ENCODE measurements at places on chromosomes 11 and 22. TPM values are rescaled to one million over a fixed set of nuclear protein-coding genes. Genes with fewer than 3 reads are reported as not detected.

GRCh38 chr11:20962581-20962980, 293.2 kb downstream of the NELL1 start:
- no peak for DNase-seq

GRCh38 chr11:113855803-113856202, 19.6 kb downstream of the USP28 start:
- DNase-seq, result no peak

GRCh38 chr22:41048791-41049717, 43.3 kb upstream of the EP300 start:
- DNase-seq, result peak; percentile 84

DNA sequence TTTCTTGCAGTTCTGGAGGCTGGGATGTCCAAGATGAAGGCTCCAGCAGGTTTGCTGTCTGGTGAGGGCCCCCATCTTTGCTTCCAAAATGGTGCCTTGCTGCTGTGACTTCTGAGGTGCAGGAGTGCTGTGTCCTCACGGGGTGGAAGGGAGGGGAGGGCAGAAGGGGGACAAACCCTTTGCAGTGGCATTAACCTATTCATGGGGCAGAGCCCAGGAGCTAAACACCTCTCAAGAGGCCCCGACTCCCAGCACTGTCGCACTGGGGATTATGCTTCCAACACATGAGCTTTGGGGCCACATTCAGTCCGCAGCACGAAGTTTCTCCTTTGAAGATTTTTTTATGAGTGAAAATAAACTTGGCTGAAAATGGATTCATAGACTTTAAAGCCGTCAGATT, 25.5 kb upstream of the OSBPL5 start:
- DNase-seq, result no peak

VSTM5 gene
- total RNA-seq, result 0.08 TPM

- no peak for DNase-seq
Measured at GRCh38 chr11:62757846-62758788, 3.3 kb upstream of the POLR2G start.

DNA sequence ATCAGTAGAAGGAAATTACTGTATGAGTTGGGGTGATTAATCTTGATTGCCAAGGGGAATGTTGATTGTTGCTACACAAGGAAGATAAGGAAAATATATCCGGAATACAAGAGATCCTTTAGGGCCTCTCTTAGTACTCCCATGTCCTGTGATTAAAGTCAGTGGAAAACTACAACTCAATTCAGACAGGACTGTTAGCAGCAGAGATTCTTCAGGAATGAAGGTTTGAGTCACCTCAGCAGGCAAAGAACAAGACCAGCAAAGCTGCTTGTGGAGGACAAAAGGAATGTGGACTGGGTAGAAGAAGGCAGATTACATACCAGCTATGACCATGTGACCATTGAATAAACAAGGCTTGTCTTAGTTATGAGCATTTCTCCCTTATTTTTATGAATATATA, 478.2 kb downstream of the BUD13 start:
- DNase-seq, result no peak

GRCh38 chr11:25317216-25317615, 820.4 kb downstream of the LUZP2 start:
- DNase-seq, result no peak

DNA sequence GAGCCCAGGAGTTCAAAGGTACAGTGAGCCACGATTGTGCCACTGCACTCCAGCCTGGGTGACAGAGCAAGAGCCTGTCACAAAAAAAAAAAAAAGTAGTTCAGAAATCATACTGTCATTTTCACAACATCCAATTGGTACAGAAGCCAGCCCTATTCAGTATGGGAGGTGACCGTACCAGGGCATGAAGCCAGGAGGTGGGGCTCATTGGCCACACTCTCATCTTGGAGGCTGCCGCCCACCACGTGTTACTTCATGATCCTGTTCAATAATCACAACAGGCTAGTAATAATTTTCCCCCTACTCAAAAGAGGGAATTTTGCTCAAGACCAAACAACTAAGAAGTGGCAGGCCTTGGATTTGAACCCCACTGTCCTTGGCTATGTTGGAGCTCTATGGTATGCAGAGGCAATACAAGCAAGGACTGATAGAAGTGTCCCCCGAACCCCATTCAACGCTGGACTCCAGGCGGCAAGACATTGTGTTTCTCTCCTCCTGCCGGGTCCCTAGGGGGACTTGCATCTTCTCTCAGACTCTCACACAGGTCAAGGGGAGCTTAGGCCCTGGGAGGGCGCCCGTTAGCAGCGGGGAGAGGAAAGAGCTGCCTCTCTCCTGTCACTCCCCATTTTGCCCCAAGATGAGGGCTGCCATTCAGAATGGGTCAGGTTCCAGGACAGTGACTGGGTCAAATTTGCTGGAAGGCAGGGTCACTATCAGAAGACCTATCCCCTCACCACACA, 40.2 kb upstream of the EMID1 start:
- DNase-seq, result no peak

RIC3 gene
- total RNA-seq, result 11.7 TPM

- DNase-seq, result no peak
Measured at GRCh38 chr11:46889689-46890475, 28.5 kb downstream of the LRP4 start.

DNA sequence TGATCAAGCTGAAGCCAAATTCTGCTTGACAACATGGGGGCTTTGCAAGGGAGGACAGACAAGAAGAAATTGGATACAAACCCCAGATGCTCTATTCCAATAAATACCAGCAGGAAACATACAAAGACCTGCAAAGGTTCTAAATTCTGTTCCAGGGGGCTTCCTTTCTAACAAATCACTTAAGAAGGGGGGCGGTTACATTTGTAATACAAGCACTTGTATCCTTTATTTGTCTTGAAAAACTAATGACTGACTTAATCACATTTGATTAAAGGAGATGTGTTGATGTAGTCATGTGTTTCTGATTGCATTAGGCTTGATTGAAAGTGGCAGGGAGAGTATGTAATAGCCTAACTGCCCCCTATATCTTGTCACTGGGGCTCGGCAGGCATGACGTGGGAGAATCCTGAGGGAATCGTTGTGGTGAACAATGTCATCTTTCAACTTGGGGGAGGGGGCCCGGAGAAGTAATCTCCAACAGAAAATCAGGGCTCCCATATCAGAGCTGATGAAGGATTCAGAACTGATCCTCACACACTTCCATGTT, 361.7 kb downstream of the INSC start:
- DNase-seq, result no peak

GRCh38 chr11:46588915-46589314, 4.9 kb downstream of the AMBRA1 start:
- DNase-seq, result no peak

ELMOD1 gene
- total RNA-seq, result 0.41 TPM

Measured in Right ventricle myocardium inferior (tissue), 1 donor.